MCF 10A (cell line): ENCODE measurements at places on chromosomes 2 and 18. TPM values are rescaled to one million over a fixed set of nuclear protein-coding genes. Genes with fewer than 3 reads are reported as not detected.

DNA sequence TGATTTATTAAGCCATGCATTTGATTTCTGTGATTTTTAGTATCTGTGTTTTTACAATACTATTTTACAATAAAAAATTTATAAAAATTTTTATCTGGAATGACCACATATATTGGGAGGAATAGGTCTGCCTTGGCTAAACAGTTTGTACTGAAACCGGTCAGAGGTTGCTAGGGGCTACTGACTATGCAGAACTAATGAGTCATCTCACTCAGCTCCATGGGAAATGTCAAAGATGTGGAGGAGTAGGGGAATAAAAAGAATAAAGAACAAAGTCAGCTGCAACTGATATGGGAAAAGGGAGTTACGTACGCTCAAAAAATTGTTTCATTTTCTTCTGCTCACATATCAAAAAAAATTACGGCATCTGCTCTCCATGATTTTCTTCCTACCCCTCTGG lies 8.6 kb upstream of the TMEM163 start:
- H3K4me1 ChIP-seq: no peaks in the 10 kb centered on the region
- no peaks in the 10 kb centered on the region for H3K27me3 ChIP-seq
- peak; percentile 31 for DNase-seq
- no peak overlapping the region for H3K27ac ChIP-seq

DNA sequence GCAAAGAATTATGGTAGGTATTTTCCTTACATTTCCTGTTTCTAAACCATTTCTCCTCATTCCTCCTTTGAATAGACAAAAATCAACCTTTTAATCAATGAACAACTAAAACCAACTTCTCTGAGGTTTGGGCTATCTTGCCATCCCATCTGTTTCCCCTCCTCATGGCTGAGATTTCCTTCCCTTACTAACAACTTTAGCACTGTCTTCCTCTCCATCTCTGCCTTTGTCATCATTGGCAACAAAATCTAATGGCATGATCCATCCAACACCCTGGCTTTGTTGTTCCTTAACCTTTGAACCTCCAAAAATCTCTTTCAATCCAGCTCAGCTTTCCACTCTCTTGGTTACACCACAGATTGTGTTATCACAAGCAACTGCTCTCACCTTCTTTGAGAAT lies 95.3 kb upstream of the FAM136A start:
- no peak overlapping the region for H3K27ac ChIP-seq
- H3K4me3 ChIP-seq: no peak overlapping the region
- no peak for DNase-seq

DNA sequence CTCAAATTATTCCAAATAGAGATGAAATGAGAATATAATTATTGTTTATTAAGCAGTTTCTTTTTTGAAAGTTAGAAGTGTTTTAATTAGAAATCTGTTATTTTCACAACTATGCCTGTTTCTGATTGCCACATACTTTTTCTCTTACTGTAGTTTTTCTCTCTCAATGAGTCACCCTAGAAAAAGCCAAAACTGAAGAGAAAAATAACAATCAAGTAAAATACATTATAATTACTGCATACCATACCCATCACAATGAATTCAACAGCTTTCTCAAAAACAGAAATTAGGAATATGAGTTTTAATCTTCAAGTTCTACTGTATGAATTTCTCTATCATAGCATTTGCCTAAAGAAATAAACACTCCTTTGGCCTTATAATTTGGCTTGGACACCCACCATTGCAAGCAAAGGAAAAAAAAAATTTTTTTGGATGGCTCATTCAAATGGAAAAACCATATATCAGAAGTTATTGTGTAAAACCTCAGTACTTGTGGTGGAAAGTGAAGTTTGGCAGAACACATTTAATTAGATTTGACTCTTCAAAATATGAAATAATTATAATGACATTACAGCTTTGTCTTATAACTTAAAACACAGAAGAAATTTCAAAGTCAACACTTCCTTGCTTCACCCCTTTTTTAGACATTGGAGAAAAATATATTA lies 138.5 kb downstream of the DYM start:
- H3K4me3 ChIP-seq: no peak overlapping the region
- peaks cover 6% of the 10 kb centered on the region for H3K4me1 ChIP-seq
- no peaks in the 10 kb centered on the region for H3K27me3 ChIP-seq
- peak overlapping the region; percentile 27 for H3K27ac ChIP-seq

GRCh38 chr18:52342456-52342855 lies 2.5 kb downstream of the DCC start:
- no peaks in the 10 kb centered on the region for H3K4me1 ChIP-seq
- H3K4me3 ChIP-seq: no peak overlapping the region

DNA sequence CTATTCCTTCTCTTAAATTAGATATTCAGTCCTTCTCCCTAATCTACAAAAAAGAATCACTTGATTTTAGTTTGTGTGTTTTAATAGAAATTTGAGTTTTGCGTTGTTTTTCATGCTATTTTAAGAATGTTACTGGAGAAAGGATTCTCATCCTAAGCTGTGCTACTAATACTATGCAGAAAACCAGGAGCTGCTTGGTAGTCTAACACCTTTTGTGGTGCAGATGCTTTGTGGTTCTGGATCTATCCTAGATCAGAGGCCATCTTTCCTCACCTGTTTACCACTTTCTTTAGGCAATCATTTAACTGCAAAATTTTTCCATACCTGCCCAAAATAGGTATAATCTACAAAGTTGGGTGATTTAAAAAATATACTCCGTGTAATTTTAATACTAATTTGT lies 823.6 kb downstream of the CPS1 start:
- no peaks in the 10 kb centered on the region for H3K4me1 ChIP-seq
- H3K27me3 ChIP-seq: peaks cover 53% of the 10 kb centered on the region
- no peak overlapping the region for H3K4me3 ChIP-seq
- no peak overlapping the region for H3K27ac ChIP-seq
- H3K36me3 ChIP-seq: no peaks in the 10 kb centered on the region

DNA sequence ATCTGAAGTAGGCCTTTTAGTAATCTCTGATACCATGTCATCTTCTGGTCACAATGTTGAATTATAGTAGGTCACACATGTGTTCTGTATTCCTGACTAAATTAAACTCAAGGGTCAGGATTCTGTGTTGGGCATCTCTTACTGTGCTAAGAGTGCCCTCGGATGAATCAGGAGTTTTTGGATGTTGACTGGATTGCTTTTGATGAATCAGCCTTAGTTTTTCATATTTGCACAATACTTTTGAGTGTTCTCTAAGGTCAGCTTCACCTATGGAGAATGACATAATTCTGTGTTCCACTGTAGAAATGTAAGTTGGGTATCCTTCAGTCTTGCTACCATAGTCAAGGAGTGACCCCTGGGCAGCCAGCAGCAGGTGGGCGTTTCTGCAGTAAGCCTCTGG lies 190.1 kb downstream of the PTPRM start:
- H3K27me3 ChIP-seq: no peaks in the 10 kb centered on the region
- peak; percentile 40 for DNase-seq
- H3K4me1 ChIP-seq: peaks cover 22% of the 10 kb centered on the region
- H3K4me3 ChIP-seq: no peak overlapping the region
- peaks cover 6% of the 10 kb centered on the region for H3K36me3 ChIP-seq

DNA sequence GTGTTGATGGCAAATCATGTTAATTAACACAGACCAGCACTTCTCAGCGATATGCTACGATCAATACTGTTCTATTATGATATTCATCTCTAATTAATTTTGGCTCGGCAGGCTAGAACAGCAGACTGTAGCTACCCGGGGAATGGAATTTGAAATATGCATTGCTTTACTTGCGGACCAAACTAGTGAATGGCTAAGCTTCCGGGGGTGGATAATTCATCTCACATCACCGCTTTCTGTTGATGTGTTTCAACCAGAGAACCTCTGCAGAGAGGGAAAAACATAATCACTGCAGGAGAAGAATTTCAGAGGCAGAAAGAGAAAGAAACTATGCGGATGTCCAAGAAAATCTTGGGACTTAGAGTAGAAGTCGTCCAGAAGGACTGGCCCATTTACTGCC lies 490.9 kb downstream of the STK39 start:
- no peaks in the 10 kb centered on the region for H3K36me3 ChIP-seq
- H3K27me3 ChIP-seq: peaks cover 11% of the 10 kb centered on the region
- H3K4me1 ChIP-seq: no peaks in the 10 kb centered on the region
- no peak overlapping the region for H3K4me3 ChIP-seq
- DNase-seq: no peak

- DNase-seq: no peak
- no peaks in the 10 kb centered on the region for H3K27me3 ChIP-seq
- no peak overlapping the region for H3K27ac ChIP-seq
- H3K36me3 ChIP-seq: no peaks in the 10 kb centered on the region
- peaks cover 6% of the 10 kb centered on the region for H3K4me1 ChIP-seq
- no peak overlapping the region for H3K4me3 ChIP-seq
Observed at GRCh38 chr2:83826577-83826976, 632.5 kb downstream of the SUCLG1 start.

DNA sequence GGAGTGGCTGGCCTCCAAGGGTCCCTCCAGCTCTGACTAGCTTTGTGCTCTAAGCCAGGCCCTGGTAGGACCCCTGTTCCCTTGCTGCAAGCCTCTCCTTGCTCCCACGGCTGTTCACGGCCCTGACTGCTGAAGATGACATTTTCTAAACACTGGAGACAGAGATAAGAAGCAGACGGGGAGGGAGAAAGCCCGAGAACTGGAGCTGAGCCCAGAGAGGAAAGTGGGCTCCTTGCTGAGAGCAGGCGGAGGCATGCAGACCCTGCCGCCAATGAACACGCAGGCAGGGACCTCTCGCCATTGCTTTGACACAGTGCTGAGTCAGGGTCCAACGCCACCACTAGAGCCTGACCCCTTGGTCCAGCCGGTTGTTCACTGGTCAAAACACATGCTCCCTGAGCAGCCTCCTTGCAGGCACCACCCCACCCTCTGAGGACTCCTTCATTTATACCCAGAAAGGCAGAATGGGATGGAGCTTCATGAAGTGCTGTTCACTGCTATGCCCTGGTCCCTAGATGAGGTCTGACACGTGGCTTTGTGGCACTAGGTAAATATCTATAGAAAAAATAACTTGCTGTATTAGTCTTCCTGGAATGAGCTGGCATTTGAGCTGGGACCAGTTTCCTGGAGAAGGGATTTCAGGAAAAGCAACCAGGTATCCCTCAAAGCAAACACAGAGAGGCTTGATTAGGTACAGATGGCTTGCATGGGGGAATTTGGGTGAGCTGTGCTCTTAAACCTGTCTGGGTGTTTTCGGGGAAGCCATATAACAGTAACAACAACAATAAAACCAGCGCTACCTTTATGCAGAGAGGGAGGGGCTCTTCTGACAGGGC lies 65.7 kb downstream of the MCFD2 start:
- peak; percentile 34 for DNase-seq
- no peak overlapping the region for H3K4me3 ChIP-seq
- H3K27me3 ChIP-seq: no peaks in the 10 kb centered on the region
- H3K27ac ChIP-seq: peak overlapping the region; percentile 70
- H3K4me1 ChIP-seq: peaks cover 69% of the 10 kb centered on the region

DNA sequence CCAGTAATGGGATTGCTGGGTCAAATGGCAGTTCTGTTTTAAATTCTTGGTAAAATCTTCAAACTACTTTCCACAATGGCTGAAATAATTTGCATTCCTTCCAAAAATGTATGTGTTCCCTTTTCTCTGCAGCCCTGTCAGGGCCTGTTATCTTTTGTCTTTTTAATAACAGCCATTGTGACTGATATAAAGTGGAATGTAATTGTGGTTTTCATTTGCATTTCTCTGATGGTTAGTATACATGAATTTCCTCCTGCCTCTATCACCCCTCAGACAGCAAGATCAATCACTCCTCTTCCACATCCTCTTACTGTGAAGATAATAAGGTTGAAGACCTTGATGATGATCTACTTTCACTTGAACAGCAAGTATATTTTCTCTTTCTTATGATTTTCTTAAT lies 304.8 kb upstream of the FSIP2 start:
- no peak overlapping the region for H3K27ac ChIP-seq
- no peak for DNase-seq
- H3K4me3 ChIP-seq: no peak overlapping the region
- no peaks in the 10 kb centered on the region for H3K27me3 ChIP-seq
- H3K36me3 ChIP-seq: no peaks in the 10 kb centered on the region

GRCh38 chr18:11224153-11224552 lies 74.8 kb upstream of the PIEZO2 start:
- H3K27me3 ChIP-seq: peaks cover 13% of the 10 kb centered on the region
- no peak for DNase-seq
- no peak overlapping the region for H3K27ac ChIP-seq
- peaks cover 6% of the 10 kb centered on the region for H3K4me1 ChIP-seq
- H3K4me3 ChIP-seq: no peak overlapping the region
- no peaks in the 10 kb centered on the region for H3K36me3 ChIP-seq

- H3K27me3 ChIP-seq: no peaks in the 10 kb centered on the region
- H3K27ac ChIP-seq: no peak overlapping the region
- H3K4me1 ChIP-seq: no peaks in the 10 kb centered on the region
Observed at GRCh38 chr2:186017278-186017677, 278.7 kb downstream of the FSIP2 start.

GRCh38 chr2:11430729-11431128 lies 35.2 kb downstream of the E2F6 start:
- H3K4me1 ChIP-seq: peaks cover 7% of the 10 kb centered on the region
- H3K4me3 ChIP-seq: no peak overlapping the region
- no peaks in the 10 kb centered on the region for H3K27me3 ChIP-seq
- no peak for DNase-seq
- peak overlapping the region; percentile 39 for H3K27ac ChIP-seq

- H3K27me3 ChIP-seq: no peaks in the 10 kb centered on the region
- no peak for DNase-seq
- H3K36me3 ChIP-seq: no peaks in the 10 kb centered on the region
- H3K27ac ChIP-seq: peak overlapping the region; percentile 4
Observed at GRCh38 chr18:55658598-55658997, 70.6 kb upstream of the TCF4 start.

The CENPO gene
- total RNA-seq: 10.6 and 14.9 TPM in 2 replicates

The TUBA3E gene
- total RNA-seq: not detected in 2 replicates

The MLPH gene
- 27.1 and 28.5 TPM in 2 replicates for total RNA-seq

The SCN1A gene
- total RNA-seq: not detected in 2 replicates

The REG1A gene
- total RNA-seq: not detected in 2 replicates

The SP140 gene
- 0.61 TPM in 1 of 2 replicates, not detected in the other for total RNA-seq

The PLGLB1 gene
- 0.74 and 0.84 TPM in 2 replicates for total RNA-seq

The GPR45 gene
- not detected in 2 replicates for total RNA-seq

The PROM2 gene
- 2.6 and 2.8 TPM in 2 replicates for total RNA-seq
